Effector memory CD4-positive, alpha-beta T cell (primary cell): ENCODE measurements at places on chromosomes 7 and 10.

DNA sequence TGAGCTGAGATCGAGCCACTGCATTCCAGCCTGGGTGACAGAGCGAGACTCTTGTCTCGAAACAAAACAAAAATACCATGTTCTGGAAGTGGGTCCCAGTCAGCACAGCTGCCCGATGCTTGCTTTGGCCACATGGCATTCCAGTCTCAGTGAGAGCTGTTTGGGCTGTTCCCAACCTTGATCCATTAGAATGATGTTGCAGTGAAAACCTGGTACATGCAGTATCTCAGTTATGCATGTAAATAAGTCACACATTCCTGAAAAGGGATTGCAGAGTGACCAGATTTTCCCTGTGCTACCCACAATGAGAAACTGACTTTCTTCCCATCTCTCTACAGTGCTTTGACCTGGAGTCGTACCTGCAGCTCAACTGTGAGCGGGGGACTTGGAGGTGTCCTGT is 15.4 kb downstream of the ZMIZ2 start:
- DNase-seq: no peak

GRCh38 chr10:3192856-3193635 is 20.5 kb upstream of the PITRM1 start:
- no peak for DNase-seq

DNA sequence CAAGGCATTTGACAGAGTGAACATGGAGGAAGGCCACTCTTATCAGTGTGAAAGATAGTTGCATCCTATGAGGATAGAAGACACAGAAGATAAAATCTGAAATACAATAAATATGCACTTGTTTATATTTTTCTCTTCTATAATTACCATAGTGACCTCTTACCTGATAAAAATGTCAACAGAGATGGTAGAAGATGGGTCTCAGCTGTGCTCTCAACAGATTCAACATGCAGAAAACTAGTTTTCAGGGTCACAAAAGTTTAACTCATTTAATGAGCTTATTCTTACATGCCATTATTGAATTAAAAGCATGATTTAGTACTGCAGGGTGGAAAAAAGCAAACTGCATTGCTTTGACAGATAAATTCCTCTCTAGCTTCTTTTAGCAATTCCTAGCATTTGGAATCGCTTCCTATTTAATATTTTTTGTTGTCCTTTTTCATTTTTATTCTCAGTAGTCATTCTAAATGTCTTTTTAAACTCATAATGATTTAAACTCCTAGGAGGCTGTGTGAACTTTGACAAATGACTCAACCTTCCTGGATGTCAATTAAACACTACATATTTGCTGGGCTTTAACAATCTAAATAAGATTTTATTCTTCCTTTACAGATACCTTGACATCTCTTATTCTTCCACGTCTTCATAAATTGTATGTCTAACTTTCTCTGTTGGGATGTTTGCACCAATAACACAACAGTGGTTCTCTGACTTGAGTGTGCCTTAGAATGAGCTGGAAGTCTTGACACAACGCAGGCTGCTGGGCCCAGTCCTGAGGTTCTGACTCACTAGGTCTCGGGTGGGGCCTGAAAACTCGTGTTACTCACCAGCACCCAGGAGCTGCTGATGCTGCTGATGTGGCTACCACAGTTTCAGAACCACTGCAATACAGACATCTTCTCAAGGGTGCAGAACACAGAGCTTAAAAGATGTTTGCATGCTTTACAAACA is 565.5 kb upstream of the IGFBP3 start:
- no peak for DNase-seq

DNA sequence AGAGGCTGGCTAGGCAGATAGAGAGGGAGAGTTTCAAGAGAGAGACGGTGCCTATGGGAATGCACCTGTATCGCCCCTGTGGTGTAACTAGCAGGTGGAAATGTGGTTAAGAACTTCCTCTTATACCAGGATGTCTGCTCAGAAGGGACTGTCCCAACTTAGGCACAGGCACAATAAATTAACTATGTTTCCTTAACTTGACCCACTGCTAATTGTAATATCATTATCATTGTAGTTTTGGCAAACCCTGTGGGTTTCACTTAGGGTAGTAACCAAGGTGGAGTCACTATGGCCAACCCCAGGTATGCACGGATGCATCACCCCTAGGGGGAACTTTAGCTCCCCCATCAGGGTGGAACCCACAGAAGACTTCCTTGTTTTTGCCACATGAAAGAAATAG is 455.7 kb downstream of the DGKB start:
- no peak for DNase-seq

DNA sequence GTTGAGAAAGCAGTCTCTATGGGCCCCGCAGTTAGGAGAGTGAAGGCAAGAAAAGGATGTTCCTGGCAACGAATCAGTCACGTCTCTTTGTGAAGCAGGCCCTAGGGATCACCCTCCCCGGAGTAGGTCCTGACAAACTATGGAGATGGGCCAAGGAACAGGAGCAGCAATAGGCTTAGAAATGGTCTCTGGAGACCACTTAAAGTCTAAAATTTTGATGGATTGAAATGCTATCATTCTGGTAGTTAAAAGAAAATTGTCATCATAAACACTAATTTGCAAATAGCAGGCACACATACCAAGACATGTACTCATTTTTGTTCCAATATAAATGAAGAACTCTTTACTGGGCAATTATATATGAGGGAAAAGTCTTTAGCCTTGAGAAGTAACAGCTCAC is 123.5 kb downstream of the ITGB8 start:
- DNase-seq: no peak

DNA sequence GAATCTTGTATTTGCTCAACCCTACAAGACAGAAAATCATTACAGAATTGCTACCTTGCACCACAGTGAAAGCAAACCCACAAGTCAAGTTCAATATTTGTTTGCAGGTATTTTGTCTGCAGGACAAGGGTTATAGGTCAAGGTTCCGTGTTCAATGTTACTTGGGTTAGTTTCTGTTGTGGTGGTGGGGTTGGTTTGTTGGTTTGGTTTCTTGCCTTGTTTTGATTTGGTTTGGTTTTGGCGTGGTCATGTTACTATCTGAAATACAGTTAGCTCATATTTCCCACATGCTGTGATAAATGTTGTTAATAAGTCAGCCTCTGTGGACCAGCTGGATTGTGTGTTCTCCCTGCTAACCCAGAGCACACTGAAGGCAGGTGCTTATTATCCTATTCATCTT is 75.6 kb upstream of the INSIG1 start:
- DNase-seq: no peak

GRCh38 chr7:39621261-39621660 is 2.1 kb upstream of the RALA start:
- DNase-seq: no peak

- DNase-seq: no peak
Measured at GRCh38 chr7:103474956-103475355, 28.9 kb upstream of the SLC26A5 start.

- DNase-seq: no peak
Measured at GRCh38 chr7:22989643-22990587, 24.0 kb downstream of the HYCC1 start.

DNA sequence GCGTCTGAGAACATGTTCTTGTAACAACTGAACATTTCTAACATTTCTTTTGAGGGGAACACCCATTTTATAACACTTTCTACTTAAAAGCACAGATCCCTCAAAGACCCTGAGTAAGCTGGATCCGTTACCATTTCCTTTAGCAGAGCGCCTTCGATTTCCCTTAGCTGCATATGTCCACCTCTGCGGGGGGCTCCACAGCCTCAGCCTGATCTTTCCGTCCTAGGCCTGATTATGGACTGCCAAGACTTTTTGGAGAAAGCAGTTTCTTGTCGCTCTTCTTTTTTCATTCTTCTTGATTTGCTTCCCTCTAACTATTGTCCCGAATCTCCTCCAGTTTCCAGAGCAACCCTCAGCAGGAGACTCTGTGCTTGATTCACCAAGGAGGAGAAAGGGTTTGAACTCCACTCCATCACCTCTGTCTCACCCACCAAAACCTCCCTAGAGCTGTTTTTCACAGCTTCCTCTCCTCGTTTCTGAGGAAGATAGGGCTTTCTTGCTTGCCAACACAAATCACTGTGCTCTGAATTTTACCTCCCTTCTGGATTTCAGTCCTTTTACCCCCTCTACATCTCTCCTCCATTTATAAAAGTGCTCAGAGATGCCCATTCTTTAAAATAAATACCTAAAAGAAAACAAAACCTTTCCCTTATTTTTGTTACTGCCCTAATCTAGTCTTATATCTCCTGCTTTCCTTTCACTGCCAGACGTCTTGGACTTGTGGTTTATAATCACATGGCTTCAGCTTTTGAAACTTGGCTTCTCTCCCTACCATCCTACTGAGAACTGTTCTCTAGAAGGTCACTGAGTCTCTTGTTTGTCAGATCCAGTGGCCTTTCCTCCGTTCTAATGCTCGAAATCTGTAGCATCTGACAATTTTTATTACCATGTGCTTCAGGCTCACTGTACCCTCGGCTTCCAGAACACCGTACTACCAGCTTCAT is 30.5 kb upstream of the ZRANB1 start:
- no peak for DNase-seq

DNA sequence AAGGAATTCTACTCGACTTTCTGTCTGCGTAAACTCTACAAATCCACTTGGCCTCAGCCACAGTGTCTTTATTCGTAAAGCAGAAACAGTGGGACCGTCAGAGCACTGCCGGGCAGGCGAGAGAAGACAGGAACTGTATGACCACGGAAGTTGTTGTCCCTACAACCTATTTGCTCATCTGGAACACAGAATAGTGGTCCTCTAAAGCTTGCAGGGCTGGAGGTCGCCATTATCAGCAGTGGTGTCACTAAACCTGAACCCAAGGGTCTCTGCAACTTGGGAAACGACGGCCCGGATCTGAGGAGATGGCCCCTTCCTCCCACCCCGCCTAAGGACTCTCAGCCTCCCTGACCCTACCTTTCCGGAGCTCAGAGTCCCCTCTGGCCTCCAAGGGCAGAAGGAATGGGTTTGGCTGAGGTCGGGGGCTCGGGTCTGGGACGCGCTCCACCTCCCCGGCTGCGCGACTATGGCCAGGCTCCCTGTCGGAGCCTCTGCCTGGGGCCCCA is 442 bp downstream of the STYXL1 start:
- no peak for DNase-seq

GRCh38 chr7:138449580-138449979 is 10.5 kb upstream of the TRIM24 start:
- peak; percentile 16 for DNase-seq

GRCh38 chr10:82692458-82692857 is 817.5 kb downstream of the NRG3 start:
- DNase-seq: no peak

DNA sequence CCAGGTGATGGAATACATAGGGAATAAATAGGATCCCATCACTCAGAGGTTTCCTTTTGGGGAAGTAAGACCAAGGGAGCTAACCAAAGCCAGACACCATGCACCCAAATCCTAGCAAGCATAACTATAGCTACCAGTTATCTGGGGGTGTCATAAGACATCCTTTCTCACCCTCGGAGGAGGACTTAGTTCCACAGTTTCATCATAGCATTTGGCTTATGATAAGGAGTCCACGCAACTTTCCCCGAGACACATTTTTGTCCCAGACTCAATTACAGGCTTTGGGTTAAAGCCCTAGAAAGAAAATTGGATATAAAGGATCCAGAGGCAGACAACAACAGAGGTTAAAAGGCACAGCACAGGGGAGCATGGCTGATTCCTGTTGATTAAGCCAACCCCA is 442.9 kb downstream of the HTR7 start:
- DNase-seq: no peak

- DNase-seq: no peak
Measured at GRCh38 chr10:122571892-122572291, 11.3 kb downstream of the DMBT1 start.

GRCh38 chr10:128568041-128568440 is 441.8 kb upstream of the MKI67 start:
- no peak for DNase-seq

DNA sequence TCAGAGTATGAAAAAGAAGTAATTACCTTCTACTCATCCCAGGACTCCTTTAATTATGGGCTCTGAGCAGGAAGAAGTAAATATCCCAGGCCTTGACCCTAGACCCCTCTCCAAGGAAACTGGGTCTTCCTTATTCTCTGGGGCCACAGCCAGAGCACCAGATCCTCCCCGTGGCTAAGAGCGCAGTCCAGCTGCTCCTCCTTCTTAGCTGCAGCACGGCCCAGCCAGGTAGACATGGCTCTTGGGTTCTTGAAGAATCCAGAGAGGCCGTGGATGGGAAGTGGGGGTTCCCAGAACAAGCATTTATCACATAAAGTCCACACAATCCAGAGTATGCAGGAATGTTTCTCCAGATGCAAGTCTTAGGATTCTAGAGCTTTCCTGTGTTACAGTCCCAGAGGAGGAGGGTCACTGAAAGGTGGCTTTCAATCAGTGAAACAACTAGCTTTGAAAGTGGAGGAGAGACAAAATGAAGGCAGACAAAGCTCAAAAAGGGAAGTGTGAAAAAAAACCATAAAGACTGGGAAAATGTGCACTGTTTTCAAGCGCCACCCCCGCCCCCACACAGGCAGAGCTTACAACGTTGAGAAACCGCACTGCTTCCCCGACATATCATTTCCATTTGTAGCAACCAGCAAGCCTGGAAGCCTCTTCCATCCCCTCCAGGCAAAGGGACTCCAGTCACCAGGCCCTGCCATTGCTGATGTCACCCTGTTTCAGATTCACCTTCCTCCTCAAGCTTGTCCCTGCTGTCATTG is 396.5 kb upstream of the MKI67 start:
- no peak for DNase-seq

- no peak for DNase-seq
Measured at GRCh38 chr7:119999738-120000475, 273.1 kb upstream of the KCND2 start.

DNA sequence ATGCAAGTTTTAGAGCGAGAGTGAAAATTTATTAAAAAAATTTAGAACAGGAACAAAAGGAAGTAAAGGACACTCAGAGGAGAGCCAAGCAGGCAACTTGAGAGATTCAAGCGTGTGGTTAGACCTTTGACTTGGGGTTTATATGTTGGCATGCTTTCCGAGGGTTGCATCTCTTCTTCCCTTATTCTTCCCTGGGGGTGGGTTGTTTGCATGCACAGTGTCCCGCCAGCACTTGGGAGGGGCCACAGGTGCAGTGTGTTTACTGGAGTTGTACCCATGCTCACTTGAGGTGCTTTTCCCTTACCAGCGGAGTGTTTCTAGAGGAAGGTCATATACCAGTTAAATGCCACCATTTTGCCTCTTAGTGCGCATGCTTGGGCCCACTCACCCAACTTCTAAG is 96.3 kb downstream of the CHN2 start:
- no peak for DNase-seq

DNA sequence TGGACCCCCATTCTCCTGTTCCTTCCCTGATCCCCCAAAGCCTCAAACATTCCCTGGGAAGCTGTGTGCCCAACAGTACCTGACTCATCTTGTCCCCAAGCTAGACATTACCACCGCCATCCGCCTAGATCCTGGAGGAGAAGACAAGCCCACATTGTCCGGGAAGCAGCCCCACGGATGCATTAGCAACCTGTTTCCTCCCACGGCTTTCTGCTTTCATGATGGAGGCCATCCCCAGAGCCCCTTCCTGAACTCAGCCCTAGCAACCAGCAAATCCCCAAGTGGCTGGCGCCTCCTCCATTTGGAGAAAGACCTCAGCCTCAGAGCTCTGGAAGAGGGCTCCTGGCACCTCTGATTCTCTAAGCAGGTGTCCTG is 2.3 kb upstream of the SLC29A3 start:
- DNase-seq: no peak

GRCh38 chr7:55733241-55734140 is 129.1 kb downstream of the SEPTIN14 start:
- DNase-seq: no peak

- no peak for DNase-seq
Measured at GRCh38 chr7:121138262-121138933, 149.9 kb downstream of the CPED1 start.
